ENCODE measurements at places on chromosomes 4 and X.

- no peak for DNase-seq
Observed at GRCh38 chr4:41572516-41572915, 34.6 kb downstream of the LIMCH1 start.

DNA sequence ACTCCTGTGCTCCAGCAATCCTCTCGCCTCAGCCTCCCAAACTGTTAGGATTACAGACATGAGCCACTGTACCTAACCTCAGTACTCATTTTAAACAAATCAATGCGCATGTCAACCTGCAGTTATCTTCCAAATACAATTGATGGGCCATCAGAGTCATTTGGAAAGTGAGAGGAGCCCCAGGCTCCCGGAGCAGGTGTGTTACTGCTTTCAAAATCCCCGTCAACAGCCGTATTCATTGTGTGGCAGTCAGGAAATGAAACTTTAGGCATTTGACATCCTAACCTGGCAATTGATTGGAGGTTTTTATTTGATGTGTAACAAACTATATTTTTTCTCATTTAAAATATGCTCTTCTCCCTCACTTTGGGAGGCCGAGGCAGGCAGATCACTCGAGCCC, 623.6 kb upstream of the TENM3 start:
- no peak for DNase-seq

DNA sequence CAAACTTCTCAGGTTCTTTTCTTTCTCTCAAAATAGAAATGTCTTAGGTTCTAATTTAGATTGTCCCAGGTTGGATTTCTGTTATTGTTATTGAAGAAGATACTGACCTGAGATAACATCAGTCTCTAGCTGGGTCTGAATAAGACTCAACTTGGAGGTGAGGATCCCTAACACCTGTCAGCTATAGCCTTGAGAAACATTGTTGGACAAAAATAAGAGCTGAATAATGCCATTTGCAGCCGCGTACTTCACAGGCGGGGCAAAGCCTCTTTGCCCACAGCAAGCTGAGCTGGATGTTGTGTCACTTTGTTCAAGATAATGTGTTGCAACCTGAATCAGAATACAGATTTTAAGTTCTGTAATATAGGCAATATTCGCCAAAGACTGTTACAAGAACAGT, 35.6 kb downstream of the VCX3B start:
- no peak for DNase-seq

DNA sequence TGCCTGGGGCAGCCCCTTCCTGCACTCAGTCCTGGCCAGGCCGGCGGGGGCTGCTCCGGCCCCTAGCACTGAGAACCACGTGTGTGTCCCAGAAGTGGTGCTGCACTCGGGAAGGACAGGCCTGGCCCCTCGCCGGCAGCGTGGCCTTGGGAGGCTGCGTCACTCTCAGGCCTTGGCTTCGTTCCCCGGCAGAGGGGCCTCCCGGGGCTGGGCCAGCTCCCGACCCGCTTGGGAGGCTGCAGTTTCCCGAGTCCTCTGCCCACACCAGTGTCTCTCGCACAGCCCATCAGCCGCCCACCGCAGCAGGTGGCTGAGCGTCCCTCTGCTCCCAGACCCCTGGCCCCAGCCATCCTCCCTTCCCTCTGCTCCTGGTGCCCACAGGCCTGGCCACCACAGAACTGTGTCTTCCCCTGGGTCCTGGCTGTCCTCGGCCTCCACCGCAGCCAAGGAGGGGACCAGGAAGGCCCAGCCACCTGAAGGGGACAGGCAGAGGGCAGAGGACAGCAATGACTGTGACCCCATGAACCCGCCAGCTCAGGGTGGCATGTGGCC, 10.9 kb upstream of the CPLX1 start:
- no peak for DNase-seq

GRCh38 chr4:168639914-168640313, 143.1 kb downstream of the PALLD start:
- no peak for DNase-seq

DNA sequence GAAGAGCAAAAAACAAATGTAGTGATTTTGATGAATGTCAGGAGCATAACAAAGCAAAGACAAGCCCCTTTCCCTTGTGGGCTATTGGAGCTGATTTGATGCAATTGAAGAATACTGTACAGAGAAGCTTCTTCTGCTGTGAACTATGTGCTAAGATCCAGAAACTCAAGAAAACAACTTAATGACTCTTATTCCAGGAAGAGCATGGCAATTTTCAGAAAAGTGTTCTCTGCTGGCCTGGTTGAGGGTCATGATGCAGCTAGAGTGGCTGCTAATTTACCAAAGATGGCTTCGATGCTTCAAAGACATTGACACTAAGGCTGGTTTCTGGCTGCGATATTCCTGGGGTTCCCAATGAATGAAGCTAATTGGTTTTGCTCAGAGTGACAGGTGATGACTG, 45.8 kb downstream of the TNIP3 start:
- DNase-seq, result no peak

GRCh38 chrX:980587-981235, 231.7 kb downstream of the CRLF2 start:
- DNase-seq, result no peak

DNA sequence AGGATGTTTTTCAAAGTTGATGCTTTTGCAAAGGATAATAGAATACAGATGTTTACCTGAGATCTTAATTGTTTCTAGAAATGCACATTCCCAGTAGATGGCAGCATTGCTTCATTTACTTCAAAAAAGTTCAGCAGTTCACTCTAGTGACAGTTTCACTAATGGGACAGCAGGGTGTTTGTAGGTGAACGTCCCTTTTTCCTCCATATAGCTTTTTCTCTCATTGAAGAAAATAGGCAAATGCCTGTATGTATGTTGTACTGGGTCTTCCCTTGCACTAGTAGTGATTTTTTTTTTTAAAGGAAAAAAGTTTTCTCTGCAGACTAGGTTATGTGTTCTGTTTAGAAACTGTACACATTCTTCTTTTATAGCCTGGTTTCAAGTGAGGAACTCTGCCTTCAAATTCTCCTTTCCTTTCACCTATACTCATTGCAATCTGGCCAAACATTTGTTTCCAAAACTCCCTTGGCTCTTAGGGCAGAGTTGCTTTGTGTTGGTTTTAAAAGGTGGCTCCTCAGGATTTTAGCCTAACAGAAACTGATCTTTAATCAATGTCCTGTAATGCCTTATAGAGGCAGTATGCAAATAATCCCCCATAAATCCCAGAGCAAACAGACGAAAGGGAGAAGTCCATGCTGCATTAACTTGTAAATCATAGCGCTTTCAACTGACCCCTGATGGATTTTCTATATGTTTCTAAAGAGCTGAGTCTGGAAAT, 86.3 kb downstream of the EGF start:
- peak; percentile 53 for DNase-seq

DNA sequence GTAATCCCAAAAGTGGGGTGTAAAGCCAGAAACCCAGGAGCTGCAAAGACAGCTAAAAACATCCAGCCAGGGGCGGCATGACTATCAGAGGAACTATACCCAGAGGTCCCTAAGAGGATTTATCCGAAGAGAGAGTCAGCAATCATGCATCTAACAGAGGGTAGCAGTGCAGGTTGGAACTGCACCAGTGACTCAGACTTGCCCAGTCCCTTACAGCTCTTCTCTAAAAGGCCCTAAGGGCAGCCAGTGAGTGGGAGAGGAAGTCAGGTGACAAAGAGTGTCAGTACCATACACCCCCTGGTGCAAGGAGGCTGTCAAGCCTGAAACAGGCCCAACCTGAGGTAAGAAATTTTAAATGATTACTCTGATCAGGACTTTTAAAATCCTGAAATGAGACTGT, 88.1 kb downstream of the CAMK2D start:
- DNase-seq, result no peak

GRCh38 chrX:79366556-79366872, 620 bp downstream of the ITM2A start:
- DNase-seq, result no peak

DNA sequence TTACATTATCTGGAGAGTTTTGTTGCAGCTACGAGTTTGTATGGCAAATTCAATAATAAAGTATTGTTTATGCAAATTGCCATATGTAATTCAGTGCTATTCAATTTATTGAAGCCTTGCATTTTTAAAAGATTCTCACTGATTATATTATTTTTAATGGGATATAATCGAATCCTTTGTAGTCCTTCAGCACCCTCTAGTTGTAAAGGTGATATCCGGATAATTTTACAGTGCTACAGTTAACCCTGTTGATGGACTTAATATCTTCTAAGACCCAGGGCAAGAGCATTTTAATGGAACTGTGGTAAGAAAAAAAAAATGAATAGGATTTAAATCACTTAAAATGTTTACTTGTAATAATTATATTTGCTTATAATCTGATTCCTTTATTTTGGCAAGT, 48.5 kb upstream of the GRIA2 start:
- no peak for DNase-seq

DNA sequence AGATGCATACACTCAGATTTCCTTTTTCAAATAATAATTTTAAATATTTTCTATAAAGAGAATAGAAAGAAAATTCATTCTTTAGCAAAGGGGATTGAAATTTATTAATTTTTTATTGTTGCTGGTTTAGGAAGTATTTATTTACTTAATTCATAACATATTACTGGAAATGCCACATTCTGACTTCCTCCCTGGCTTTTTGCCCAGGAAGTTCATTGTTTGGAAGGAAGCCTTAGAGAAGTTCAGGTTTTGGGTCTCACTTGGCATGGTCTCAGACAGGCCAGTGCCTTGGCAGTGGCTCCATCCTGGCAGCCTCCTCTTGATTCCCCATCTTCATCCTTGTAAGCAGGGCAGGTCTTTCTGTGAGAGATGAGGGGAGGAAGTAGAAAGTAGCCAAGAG, 50.5 kb downstream of the IL15 start:
- no peak for DNase-seq

- DNase-seq, result no peak
Observed at GRCh38 chr4:33715841-33716395, 2528.4 kb downstream of the ARAP2 start.

GRCh38 chrX:37759878-37760418, 19.9 kb upstream of the CYBB start:
- no peak for DNase-seq

DNA sequence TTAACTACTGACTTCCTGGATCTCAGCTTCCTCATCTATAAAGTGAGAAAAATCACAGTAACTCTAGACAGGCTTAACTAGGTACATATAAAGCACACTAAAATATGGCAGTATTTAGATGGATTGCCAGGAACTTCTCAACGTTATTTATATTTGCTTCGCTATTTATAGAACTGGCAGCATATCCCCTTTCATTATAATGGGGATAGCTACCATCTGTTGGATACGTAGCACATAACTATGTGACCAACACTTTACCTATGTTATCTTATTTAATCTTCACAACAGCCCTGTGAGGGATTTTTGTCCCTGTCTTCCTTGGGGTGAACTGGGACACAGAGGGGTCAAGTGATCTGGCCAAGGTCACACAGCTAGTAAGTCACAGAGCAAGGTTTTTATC, 64.6 kb downstream of the ENPEP start:
- no peak for DNase-seq

- no peak for DNase-seq
Observed at GRCh38 chrX:124573468-124573867, 227.1 kb downstream of the SH2D1A start.

- DNase-seq, result peak; percentile 28
Observed at GRCh38 chrX:40996886-40997530, 88.2 kb upstream of the USP9X start.

- DNase-seq, result no peak
Observed at GRCh38 chr4:85762529-85762871, 287.6 kb downstream of the ARHGAP24 start.
